M059J (cell line): ENCODE measurements at places on chromosomes 3 and 15. TPM values are rescaled to one million over a fixed set of nuclear protein-coding genes. Genes with fewer than 3 reads are reported as not detected.

Gene GOLGA6L26
- total RNA-seq = not detected in 2 replicates

Gene SEMA6D
- total RNA-seq = 1.3 and 2.0 TPM in 2 replicates

DNA sequence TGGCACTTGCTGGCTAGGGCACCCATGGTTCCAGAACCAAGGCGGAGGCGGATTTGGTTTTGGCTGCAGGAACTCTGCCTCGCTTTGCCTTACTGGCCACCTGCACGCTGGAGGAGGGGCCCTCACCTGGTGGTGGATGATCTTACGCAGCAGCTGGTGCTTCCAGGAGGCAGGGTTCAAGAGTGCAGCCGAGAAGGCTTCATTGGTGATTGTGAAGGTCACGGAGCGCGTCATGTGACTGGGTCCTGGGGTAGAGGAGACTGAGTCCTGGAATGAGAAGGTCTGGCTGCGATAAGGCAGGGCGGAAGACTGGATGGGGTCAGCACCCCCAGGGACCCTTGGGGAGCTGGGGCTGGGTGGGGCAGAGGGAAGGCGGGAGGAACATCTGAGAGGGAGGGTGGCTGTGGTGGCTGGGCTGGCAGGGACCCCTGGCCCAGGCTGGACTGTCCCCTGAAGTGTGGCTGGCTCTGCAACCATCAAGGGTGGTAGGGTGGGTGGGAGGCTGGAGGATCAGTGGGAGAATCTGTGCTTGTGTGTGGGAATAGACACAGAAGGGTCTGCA, 25.8 kb upstream of the GOLGA6C start:
- no peak for DNase-seq

GRCh38 chr3:142981108-142981507, 17.6 kb upstream of the PAQR9 start:
- DNase-seq = no peak

Gene TTLL13
- total RNA-seq = 0.42 TPM in 1 of 2 replicates, not detected in the other

Gene SI
- not detected in 2 replicates for total RNA-seq

- no peak for DNase-seq
Measured at GRCh38 chr3:88312256-88312655, 162.5 kb downstream of the C3orf38 start.

Gene SNTN
- total RNA-seq = 0.10 TPM in 1 of 2 replicates, not detected in the other

GRCh38 chr3:160435095-160435494, 14.5 kb downstream of the TRIM59 start:
- DNase-seq = no peak

DNA sequence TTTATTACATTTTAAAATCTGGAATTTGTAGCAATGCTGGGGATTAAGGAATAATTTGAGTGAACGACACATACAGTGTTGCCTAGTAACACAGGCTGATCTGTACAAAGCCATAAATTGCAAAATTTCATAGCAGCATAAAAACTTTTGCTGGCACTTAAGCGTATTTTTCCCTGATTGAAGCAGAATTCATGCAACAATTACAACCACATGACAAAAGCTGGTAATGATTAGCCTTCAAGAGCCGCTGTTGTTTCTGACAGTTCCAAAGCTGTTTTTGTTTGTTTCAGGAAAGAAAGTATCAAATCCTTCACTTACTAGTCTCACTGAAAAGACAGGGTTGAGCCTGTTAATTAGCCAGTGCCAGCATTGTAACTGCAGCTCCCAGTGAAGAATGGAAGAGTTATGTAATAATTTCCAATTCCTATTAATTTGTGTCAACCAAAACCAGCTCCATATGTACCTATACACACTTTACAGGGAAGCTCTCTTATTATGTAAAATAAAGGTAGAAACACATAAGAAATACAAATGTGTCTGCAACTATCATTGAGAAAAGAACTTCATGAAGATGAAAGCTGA, 60.7 kb downstream of the AGTR1 start:
- DNase-seq = no peak

- no peak for DNase-seq
Measured at GRCh38 chr15:77029166-77030047, 34.5 kb downstream of the PSTPIP1 start.

- peak; percentile 8 for DNase-seq
Measured at GRCh38 chr3:181265750-181266333, 276.3 kb upstream of the DNAJC19 start.

Gene LRRC31
- total RNA-seq = not detected in 2 replicates

Gene ICE2
- total RNA-seq = 17.0 and 27.3 TPM in 2 replicates

Gene MELTF
- 4.2 and 8.9 TPM in 2 replicates for total RNA-seq

Gene FBXW12
- not detected in 2 replicates for total RNA-seq

DNA sequence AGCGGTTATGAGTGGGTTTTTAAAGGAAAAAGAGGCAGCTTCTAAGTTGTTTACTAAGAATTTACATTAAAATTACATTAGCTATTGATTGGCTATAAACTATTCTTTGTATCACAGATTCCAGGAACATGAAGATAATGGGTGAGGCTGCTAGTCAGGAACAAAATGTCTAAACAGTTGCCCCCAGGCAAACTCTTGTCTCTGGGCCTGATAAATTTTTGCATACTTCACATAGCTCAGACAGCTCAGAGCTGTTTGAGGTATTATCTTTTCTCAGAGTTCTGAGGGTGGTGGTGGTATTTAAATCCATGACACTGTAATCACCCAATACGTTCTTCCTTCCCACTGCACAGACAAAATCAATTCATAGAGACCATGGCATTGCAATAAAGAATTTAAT, 2.1 kb upstream of the HACD2 start:
- peak; percentile 88 for DNase-seq
